Neuronal stem cell (in vitro differentiated cells): ENCODE measurements at places on chromosomes 2 and 18.

GRCh38 chr18:47150824-47151366, 595 bp upstream of the HDHD2 start:
- DNase-seq, result no peak

DNA sequence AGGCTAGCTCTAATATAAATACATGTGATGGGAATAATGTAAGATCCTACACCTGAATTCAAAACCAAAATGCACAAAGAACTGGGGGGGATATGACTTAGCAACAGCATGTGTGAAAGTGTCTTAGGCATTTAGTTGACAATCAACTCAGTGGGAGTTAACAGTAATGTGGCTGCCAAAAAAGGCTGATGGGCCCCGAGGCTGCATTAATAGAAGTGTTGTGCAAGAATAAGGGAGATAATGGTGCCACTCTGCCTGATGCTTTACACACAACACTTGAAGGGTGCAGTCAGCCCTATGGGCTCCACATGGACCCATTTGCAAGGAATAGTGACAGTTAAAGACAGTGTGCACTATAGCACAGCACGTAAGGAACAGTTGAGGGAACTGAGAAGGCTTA, 649.4 kb upstream of the ZEB2 start:
- DNase-seq, result no peak

DNA sequence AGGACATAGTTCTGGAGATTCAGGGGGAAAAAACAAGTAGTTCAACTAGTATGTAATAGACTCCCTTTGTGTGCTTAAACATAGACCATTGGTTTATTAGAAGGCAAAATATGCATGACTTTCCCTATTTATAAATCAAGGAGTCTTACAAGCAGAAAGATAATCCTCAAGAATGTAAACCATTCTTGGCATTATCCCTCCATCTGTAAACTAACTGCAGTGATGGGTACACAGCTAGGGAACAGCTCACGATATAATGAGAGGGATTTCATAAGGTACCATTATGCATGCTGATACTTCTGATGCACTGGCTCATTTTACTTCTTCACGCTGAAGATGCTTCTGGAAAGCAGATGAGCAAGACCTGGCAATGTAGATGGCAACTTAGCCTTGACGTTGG, 878 bp downstream of the FBXO15 start:
- no peak for DNase-seq

DNA sequence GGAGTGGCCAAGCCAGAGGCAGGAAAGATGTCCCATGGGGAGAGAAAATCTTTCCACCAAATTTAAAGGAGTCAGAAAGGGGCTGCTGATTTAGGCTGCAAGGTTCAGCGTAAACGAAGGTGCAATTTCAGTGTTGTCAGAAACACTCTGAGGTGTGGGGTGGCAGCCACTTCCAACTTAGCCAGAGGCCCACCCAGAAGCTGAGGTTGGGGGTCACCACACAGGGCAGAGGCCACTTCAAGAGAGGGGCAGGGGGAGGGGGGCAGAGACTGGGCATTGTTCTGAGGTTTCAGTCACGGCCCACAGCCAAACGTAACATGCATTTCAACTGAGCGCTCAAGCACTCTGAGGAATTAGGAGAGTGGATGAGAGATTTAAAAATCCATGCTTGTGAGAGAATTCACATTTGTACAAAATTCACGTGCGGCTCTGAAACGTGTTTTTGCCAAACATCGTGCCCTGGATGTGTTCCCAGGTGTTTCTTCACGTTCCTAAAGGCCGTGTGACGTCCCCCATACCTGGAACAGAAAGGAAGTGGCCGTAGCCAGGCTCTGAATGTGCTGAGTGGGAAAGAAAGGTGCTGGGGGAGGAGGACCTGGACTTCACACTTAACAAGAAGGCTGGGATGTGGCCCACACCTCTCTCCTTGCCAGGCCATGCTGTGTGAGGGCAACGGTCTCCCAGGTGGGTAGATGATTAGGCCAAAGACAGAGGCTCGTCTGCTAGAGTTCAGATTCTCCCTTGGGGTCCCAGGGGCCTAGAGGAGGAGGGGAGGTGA, 19.5 kb upstream of the BOK start:
- DNase-seq, result no peak

DNA sequence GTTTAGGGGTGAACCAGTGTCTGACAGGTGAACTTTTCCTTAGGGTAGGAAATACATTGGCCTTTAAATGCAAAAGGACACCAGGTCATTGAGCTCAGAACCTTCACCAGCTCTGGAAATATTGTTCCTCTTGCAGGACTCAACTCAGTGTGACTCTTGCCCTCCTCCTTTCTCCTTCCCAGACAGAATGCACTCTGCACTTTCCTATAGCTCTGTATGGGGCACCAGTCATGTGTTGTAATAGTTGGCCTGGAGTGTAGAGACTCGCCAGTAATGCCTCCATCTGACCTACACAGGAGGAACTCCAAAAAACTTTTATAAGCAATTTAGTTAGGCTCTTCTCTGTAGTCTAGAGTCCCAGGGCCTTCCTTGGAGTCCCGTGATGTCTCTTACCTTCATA, 248.5 kb upstream of the EPAS1 start:
- no peak for DNase-seq

DNA sequence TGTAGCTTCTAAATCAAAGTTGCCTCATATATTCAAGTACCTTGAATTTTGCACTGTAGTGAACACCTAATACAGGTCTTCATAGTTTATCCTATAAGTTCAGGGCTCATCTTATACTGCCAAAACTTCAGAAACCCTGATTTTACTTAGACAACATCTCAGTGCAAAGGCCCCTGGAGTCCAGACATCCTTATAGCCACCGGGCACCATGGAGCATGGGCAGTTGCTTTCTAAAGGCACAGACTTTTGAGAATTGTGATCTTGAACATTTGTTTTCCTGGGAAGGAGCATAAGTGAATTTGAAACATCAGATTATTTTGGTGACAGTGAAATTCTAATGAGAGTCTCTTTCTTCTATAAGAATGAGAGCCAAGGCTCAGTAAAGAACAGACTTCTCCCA, 292.3 kb downstream of the CYRIA start:
- no peak for DNase-seq

DNA sequence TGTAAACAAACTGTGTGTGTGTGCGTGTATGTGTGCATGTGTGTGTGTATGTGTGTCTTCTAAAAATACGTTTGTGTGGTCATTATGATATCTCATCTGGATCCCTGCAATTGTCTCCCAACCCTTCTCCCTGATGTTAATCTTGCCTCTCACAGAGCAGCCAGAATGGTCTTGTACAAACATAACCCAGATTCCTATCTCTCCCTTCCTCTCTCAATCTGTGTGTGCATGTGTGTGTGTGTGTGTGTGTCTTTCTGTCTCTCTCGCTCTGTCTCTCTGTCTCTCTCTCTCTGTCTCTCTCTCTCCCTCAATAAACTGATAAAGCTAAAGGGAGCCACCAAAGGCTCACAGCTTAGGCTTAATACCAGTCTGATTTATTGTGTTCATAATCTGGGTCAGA, 210.8 kb downstream of the PAX3 start:
- no peak for DNase-seq

GRCh38 chr2:2861666-2862240, 515.9 kb downstream of the EIPR1 start:
- DNase-seq, result no peak

DNA sequence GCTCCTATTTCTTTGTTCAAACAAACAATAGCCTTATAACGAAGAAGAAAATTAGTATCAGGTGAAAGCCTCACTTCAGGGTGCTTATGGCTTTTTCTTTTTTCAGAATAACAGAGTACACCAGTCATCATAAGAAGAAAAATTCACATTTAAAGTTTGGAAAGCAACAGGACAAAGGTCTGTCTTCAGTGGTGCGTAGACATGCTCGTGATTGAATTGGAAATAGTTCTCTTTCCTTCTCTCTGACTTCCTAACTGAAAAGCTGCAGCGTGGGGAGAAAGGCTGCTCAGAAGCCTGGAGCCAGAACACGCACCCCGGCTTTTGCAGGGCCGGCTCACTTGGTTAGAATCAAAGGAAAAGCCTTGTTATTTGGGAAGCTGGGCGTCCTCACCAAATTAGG, 127.6 kb upstream of the ZNF516 start:
- no peak for DNase-seq

GRCh38 chr2:62765619-62766376, 60.3 kb downstream of the EHBP1 start:
- no peak for DNase-seq

GRCh38 chr2:15736396-15737180, 144.9 kb downstream of the DDX1 start:
- no peak for DNase-seq

DNA sequence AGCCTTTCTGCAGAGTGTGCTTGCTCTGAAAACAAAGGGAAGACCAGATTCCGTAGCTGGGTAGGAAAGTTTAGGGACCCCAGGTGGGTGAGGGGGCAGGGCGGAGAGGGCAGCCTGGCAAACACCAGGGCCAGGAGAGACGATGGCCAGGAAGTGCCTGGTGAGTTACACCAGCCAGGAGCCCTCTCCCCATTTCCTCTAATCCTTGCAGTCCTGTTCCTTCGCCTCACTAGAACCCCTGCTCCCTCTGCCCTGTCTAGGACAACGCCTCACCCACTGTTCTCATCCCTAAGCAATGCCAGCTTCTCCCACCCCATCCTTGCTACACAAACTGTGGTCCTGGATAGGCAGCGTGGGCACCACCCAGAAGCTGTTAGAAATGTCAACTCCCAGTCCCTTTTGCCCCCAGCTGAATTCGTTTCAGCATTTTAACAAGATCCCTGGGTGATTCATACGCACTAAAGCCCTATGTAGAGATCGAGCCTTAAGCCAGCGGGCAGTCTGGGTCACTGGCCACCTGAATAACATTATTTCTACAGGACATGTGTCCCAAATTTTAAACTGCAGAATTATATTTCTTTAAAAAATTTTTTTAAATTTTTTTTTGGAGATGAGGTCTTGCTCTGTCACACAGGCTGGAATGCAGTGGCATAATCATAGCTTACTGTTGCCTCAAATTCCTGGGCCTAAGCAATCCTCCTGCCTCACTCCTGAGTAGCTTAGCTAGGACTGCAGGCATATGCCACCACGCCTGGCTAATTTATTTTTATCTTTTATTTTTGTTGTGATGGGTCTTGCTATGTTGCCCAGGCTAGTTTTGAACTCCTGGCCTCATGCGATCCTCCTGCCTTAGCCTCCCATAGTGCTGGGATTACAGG, 10.9 kb downstream of the WIPF1 start:
- DNase-seq, result no peak

DNA sequence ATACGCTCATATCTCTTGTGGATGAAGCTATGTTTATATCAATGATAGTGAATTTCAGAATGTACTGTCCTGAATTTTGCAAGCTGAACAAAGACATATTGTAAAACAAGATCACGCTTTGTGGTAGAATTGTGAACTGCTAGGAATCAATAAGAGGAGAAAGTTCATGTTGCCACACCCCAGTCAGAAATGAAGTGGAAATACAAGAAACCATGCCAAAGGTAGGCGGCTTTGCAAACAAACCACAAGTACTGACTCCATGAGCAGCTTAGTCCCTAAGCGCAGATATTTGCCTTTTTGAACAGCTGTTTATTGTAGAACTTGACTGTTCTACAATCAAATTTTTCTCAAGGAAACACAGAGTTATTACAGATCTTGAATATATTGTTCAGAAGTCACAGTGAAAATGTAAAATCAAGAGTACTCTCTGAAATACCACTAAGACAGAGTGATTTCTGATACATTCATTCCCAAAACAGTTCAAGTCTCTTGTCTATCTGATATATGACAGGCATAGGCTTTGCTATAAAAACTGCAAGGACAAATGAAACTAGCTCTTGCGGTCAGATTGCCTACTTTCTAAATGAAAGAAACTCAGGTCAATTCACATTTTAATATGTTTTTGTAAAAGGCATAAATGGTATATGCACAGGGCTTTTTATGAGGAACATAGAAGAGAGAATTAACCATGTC, 120.9 kb upstream of the CDH19 start:
- no peak for DNase-seq

- DNase-seq, result no peak
These were observed 191.4 kb downstream of the TMEM163 start for GRCh38 chr2:134527381-134527780.
